ENCODE measurements at places on chromosomes 16 and 17.

DNA sequence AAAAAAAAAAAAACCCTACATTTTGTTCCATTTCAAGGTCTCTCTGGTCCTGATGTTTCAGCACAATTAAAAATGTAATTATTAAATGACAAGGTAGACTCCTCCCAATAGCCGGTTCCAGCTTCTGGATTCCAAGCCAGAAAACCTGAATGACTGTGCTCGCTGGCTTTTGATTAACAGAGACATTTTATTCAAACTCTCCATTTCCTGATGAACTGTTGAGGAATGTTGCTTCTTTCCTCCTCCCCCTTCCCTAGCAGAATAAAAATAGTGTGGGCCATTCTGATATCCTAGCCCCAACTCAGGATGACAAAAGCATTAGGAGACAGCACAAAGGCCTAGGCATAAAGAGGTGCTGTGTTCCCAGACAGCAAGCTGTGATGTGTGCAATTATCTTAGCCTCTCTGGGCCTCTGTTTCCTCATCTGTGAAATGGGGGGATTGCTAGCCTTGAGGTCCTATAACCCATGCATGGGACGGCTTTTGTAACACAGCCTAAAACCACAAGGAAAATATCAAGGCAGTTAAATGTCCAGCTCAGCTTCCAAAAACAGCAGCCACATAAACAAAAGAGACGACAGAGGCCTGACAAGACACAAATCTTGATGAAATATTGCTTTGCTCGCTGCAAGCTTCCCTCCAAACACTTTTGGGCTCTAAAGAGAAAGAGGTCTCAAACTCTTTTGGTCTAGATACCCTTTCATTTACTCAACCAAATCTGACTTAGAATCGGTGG, 127.2 kb upstream of the RCVRN start:
- DNase-seq: no peak

- peak; percentile 21 for DNase-seq
Observed at GRCh38 chr17:42675965-42676423, 800 bp downstream of the PLEKHH3 start.

DNA sequence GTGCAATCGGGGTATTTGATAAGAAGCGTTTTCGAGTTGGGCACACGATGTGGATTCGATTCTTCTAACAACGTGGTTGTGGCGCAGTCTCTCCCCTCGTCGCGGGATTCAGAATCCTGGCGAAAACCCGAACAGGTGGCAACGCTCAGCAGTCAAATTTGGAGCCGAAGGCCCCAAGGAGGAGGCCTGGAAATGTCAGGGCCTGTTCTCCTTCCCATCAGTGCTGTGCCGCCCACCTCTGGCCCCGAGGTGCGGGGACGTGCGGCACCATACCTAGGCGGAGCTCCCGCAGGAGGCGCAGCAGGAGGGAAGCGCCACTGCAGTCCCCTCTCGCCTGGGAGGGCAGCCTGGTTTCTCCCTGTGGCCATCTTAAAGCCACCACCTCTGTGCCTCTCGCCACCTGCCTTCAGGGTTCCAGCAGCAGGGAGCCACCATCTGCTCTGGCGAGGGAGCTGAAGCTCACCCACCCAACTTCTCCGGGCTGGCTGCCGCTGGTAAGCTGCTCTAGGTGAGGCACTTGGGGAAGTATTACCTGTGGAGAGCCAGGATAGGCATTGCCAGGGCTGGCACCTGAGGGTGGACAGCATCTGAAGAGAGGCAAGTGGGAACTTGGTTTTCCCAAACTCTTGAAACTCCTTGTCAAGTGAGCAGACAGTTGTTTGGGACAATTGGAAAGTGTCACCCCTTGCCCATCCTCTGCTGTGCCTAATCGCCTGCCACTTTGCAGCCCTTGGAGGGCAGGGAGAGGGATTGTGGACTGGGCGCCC, 2.6 kb upstream of the AATF start:
- no peak for DNase-seq

DNA sequence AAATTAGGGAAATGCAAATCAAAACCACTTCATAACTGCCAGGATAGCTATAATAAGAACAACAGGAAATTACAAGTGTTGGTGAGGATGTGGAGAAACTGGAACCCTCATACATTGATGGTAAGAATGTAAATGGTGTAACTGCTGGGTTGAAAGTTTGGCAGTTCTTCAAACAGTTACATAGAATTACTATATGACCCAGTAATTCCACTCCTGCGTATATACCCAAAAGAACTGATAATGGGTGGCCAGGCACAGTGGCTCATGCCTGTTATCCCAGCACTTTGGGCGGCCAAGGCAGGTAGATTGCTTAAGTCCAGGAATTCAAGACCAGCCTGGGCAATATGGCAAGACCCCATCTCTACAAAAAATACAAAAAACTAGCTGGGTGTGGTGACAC, 4.5 kb upstream of the CMTM4 start:
- DNase-seq: no peak

GRCh38 chr16:77869997-77870813, 81.8 kb downstream of the VAT1L start:
- DNase-seq: no peak

GRCh38 chr17:45768000-45768399, 16.1 kb upstream of the CRHR1 start:
- DNase-seq: no peak

DNA sequence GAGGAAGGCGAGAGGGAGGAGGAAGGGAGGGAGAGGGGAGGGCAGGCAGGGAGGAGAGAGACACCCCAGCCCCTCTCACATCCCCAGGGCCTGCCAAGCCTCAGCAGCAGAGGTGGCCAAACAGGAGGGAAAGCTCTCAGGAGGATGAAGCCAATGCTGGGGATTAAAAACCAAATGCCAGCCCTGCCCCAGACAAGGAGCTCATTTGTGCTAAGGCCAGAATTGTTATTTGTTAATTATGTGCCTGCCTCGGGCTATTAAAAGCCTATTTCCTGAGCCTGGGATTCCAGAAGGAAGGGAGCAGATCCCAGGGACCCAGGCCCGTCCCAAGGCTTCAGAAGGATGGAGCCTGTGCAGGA, 27.9 kb upstream of the GINS2 start:
- DNase-seq: no peak

DNA sequence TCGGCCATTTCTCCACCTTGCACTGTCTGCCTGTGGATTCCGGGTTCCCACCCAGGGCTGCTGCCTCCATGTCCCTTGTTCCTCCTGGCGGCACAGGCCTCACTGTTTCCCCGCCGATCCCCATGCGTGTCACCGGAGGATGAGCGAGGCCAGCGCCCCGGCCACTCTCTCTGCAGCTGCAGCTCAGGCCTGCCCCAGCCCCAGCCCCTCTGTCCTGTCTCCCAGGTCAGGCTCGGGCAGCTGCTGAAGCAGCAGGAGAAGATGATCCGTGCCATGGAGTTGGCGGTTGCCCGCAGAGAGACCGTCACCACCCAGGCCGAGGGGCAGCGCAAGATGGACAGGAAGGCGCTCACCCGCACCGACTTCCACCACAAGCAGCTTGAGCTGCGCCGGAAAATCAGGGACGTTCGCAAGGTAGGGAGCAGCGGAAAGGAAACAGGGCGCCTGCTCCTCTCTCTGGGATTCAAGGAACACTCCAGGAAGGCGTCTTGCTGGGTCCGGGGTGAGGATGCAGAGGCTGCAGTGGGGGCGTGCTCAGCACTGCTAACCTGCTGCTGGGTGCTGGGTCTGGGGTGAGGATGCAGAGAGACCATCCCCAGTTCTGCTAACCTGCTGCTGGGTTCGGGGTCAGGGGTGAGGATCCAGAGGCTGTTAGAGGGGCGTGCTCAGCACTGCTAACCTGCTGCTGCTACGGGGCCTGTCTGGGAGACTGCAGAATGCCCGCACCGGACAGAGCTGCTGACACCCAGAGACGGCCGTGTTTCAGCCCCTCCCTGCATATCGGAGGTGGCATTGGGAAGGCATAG, 6.1 kb upstream of the GAA start:
- no peak for DNase-seq

- no peak for DNase-seq
Observed at GRCh38 chr16:80557037-80557436, 16.2 kb downstream of the DYNLRB2 start.

GRCh38 chr17:55654821-55655220, 67.8 kb downstream of the TMEM100 start:
- DNase-seq: no peak

- DNase-seq: no peak
Observed at GRCh38 chr17:2964370-2964769, 99.0 kb downstream of the OR1D5 start.

GRCh38 chr16:71626018-71626857, at the start of gene MARVELD3:
TSS of gene MARVELD3 (plus strand) at chr16:71626184. CDS start at chr16:71626230, 46 bp downstream.
- no peak for DNase-seq

GRCh38 chr16:51549836-51550235, 398.8 kb upstream of the SALL1 start:
- no peak for DNase-seq

DNA sequence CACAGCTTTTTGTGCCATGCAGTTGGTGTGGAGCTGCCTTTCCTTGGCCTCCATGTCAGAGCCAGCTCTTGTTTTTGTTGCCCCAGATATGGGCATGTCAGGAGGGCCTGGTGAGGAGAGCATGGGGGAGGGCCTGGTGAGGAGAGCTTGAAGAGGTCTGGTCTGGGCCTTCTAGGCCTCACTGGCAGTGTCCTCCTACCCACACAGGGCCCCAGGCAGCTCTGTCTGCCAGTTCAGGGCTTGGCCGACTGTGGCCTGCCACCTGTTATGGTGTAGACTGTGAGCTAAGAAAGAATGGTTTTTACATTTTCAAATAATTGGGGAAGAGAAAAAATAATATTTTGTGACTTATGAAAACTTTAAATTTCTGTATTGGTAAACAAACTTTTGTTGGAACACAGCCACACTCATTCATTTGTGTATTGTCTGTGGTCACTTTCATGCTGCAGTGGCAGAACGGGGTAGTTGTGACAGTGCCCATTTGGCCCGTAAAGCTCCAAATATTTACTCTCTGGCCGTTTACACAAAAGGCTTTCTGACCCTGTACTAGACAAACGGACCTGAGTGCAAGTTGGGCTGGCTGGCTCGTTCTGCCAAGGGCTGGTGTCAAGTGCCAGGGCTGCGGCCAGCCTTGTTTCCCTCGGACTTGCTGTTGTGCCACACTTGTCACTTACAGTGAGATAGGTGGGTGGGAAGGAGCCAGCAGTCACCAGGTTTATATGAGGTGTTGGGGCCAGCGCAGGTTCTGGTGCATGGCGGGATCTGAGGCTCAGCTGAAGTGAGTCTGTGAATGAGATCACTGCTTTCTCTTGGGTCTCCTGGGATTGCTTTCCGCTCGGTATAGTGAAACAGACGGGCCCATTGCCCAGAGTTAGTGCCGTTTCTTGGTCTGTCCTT, 18.2 kb downstream of the PGS1 start:
- no peak for DNase-seq

GRCh38 chr16:1330931-1331711, 2.3 kb upstream of the BAIAP3 start:
- no peak for DNase-seq

GRCh38 chr17:57713140-57713539, 32.0 kb downstream of the CCDC182 start:
- DNase-seq: no peak

DNA sequence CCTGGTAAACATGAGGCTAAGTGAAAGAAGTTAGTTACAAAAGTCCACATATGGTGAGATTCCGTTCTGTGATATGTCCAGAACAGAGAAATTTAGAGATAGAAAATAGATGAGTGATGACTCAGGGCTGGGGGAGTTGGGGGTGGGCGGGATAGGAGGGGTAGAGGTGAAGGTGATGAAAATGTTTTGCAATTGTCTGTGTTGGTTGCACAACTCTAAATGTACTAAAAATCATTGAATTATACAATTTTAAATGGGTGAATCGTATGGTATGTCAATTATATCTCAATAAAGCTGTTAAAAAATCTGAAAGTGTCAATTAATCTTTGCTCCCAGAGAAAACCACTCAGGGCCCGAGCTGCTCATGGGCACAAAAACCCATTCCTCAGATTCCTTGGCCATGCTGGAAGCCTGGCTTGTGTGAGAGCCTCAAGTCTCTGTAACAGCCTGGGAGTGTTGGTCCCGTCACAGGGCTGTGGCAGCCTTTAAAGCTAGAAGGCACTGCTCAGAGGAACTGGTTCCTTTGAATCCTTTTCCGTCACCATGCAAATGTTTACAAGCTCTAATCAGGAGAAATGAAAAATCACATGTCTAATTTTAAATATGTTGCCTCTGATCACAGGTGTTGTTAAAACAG, 225.3 kb downstream of the WWOX start:
- no peak for DNase-seq

- DNase-seq: no peak
Observed at GRCh38 chr16:31875112-31875803, 1.7 kb downstream of the ZNF267 start.

- no peak for DNase-seq
Observed at GRCh38 chr16:86625029-86625428, 46.7 kb downstream of the FOXL1 start.

GRCh38 chr16:9370061-9370491, 278.6 kb downstream of the HAPSTR1 start:
- DNase-seq: no peak

GRCh38 chr17:79041041-79041570, 17.1 kb downstream of the C1QTNF1 start:
- no peak for DNase-seq

DNA sequence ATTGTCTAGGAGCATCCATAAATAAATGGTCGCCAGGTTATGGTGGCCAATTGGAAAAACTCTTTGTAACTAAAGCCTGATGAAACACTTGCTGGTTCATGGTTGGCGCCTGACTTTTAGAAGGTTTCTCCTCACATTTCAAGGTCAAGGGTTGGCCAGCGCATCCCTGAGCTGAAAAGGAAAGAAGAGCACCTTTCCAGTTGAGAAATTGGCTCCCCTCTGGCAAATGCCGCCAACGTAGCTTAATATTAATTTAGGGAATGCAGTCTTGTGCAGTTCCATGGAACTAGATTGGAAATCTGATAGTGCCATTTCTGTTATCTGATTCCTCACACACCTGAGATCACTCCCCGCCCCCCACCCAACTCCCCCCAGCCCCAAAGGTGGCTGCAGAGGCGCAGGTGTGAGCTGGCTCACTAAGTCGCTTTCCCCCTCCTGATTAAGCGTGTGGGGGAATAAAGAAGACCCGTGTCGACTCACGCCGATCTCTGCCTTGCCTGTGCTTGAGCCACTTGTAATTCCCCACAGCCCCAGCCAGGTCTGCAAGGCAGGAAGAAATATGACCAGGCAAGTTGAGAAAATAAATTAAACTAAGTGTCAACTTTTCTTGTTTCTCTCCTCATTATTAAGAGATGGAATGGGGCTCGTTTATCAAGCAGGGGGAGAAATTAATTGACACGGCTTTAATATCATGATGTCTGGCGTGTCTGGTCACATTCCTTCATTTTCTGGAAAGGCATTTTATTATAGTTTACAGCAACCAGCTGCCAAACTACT, 157.7 kb downstream of the CCDC182 start:
- no peak for DNase-seq

- DNase-seq: no peak
Observed at GRCh38 chr17:69357701-69358100, 30.8 kb upstream of the ABCA5 start.

GRCh38 chr17:72529386-72529785, 408.6 kb downstream of the SOX9 start:
- DNase-seq: peak; percentile 21
